ENCODE measurements at places on chromosomes 2 and 18.

GRCh38 chr2:20737505-20737904 is 70.6 kb downstream of the GDF7 start:
- no peak for DNase-seq

GRCh38 chr2:133599211-133599803 is 31.0 kb upstream of the NCKAP5 start:
- no peak for DNase-seq

GRCh38 chr2:119254601-119255080 is 31.0 kb downstream of the STEAP3 start:
- no peak for DNase-seq

GRCh38 chr2:29394981-29395350 is 279.8 kb downstream of the CLIP4 start:
- DNase-seq: no peak

DNA sequence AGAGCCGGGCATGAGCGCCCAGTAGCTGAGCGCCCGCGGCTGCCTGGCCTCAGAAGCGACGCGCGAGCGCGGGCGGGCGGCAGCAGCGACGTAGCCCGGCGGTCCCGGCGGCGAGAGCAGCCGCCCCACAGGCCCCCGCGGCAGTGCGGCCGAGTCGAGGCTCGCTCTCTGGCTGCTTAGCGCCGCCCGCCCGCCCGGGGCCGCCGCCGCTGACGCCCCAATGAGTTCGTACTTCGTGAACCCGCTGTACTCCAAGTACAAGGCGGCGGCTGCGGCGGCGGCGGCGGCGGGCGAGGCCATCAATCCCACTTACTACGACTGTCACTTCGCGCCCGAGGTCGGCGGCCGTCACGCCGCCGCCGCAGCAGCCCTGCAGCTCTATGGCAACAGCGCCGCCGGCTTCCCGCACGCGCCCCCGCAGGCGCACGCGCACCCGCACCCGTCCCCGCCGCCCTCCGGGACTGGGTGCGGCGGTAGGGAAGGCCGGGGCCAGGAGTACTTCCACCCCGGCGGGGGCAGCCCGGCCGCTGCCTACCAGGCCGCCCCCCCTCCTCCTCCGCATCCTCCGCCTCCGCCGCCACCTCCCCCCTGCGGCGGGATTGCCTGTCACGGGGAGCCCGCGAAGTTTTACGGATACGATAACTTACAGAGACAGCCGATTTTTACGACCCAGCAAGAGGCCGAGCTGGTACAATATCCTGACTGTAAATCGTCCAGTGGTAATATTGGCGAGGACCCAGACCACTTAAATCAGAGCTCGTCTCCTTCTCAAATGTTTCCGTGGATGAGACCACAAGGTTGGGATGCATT is 847 bp downstream of the HOXD8 start:
- DNase-seq: no peak

- DNase-seq: no peak
Measured at GRCh38 chr18:47870605-47871004, 59.9 kb downstream of the SMAD2 start.

GRCh38 chr18:12394428-12394827 is 13.3 kb upstream of the PRELID3A start:
- no peak for DNase-seq

- peak; percentile 60 for DNase-seq
Measured at GRCh38 chr18:50853863-50854271, 25.1 kb upstream of the ME2 start.

DNA sequence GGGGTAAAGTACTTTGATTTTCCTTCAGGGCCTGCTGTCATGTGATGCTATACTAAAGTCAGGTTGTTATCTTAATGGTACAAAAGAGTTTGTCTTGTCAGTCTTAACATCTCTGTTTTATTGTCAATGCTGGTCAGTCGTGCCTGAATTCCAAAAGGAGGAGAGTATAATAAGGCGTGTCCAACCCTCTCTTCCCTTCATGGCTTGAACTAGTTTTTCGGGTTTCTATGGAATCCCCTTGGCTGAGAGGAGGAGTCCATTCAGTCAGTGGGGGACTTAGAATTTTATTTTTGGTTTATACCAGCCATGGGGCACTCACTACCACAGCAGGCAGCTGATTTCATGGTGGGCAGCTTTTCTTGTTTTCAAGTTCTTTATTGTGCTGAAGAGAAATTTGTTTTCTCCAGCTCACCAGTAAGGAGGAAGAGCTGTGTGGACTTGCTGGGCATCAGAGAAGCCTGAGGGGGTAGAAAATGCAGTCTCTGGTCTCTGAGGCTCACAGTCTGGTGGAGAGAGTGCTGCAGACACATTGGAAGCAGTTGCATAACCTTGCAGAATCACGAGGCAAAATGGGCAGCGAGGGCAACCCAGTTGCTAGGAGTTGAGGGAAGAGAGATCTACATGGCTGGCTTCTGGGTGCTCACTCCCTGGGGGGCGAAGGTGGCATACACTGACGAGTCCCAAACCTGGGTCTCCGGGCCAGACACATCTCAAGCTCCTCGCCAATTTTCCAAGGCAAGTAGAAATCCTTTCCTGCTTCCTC is 193.1 kb downstream of the ZBTB7C start:
- no peak for DNase-seq

GRCh38 chr2:15561574-15562344 is 625 bp upstream of the NBAS start:
- no peak for DNase-seq

GRCh38 chr2:257842-258241 is 6.0 kb downstream of the SH3YL1 start:
- DNase-seq: no peak

- DNase-seq: no peak
Measured at GRCh38 chr2:226446406-226447001, 353.1 kb downstream of the IRS1 start.

DNA sequence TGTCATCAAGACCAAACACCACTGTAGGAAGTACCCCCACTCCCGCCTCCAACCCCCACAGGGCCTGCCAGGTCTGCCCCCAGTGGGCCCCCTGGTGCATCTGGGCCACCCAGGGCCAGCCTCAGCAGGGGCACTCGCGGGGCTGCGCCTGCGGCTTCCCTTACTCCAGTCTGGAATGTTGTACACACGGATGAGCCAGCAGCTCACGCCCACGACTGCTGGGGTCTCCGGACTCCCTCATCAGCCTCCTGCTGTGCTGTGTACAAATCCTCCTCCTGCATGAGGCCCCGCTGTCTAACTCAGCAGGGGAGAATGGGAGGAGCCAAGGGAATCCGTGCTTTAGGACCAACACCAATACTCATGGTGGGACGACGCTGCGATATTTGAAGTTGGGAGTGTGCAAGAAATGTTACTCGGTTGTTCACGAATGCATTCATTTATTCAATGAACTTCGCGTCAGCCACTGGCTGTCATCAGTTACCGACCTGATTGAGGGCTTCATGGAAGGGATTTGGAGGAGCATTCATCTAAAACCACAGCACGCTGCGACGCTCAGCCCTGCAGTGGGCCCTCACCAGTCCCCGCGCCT is 654 bp upstream of the ASB1 start:
- no peak for DNase-seq

DNA sequence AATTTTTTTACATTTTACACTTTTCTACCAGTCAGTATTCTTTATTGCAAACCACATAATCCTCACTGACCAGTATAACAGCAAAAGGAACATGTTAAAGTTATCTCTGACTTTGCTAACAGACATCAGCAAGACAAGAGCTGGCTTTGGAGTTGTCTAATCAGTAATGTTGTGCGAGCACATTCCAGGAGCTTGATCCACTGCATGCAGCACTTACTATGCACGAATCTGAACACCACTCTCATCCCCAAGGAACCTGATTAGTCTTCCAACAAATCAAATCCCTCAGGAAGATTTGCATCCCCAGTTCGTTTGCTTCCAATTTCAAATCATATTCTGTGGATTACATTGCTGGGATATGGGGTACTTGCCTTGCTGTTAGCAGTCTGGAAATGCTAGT is 269.3 kb upstream of the EPC2 start:
- DNase-seq: no peak

DNA sequence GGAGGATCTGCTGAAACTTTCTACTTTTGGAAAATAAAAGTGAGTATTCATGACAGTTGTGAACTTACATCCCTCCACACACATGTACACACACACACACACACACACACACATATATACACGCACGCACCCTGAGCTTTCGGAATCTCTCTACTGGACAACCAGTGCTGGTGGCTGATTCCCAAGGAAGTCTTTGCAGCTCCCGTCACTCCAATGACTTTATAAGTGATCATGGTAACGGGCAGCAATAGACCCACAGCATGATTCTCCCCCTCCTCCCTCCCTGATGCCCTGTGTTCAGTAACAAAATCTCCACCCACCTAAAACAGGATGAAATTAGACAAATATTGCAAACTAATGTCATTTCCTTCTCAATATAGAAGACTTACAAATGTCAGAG is 364.9 kb downstream of the IRS1 start:
- no peak for DNase-seq

GRCh38 chr2:236998236-236998635 is 87.5 kb upstream of the COPS8 start:
- no peak for DNase-seq

- no peak for DNase-seq
Measured at GRCh38 chr2:213249502-213249901, 34.8 kb upstream of the SPAG16 start.

DNA sequence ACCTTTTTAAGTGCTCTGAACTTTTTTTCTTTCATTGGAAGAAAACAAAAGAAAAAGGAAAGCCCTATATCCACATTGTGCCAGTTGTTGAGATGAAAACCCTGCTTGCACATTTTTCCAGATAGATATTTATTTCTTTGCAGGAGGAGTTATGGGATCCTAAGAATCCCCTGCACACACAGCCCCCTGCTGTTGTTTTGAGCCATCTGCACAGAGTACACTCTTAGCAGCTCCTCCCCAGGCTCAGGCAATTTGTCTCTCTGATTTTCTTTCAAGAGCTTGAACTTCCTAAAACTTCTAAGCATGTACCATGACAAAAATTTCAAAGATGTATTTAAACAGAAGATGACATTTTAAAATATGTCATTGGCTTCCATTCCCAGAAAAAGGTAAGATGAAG is 436.9 kb downstream of the METTL4 start:
- no peak for DNase-seq

- DNase-seq: no peak
Measured at GRCh38 chr18:44411976-44412375, 268.7 kb upstream of the SETBP1 start.

GRCh38 chr2:239943991-239944631 is 81.0 kb downstream of the NDUFA10 start:
- no peak for DNase-seq

- DNase-seq: no peak
Measured at GRCh38 chr2:38099099-38100028, 23.4 kb upstream of the CYP1B1 start.

GRCh38 chr2:159694500-159695040 is 17.7 kb upstream of the MARCHF7 start:
- DNase-seq: no peak

- no peak for DNase-seq
Measured at GRCh38 chr2:234339501-234339900, 157.4 kb downstream of the ARL4C start.

DNA sequence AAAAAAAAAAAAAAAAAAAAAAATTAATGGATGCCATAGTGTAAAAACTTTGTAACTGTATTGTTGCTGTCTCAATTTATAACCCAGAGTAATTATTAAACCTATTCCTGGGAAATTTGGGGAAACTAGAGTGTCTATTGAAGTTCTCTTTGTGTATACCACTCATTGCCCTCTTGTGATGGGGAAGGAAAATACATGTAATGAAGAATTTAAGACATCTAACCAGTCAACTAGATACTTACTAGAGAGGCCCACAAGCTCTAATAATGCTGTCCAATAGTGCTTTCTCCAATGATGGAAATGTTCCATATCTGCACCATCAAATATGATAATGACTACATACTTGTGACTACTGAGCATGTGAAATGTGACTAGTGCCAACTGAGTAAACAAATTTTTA is 168.5 kb upstream of the SLC39A10 start:
- no peak for DNase-seq

DNA sequence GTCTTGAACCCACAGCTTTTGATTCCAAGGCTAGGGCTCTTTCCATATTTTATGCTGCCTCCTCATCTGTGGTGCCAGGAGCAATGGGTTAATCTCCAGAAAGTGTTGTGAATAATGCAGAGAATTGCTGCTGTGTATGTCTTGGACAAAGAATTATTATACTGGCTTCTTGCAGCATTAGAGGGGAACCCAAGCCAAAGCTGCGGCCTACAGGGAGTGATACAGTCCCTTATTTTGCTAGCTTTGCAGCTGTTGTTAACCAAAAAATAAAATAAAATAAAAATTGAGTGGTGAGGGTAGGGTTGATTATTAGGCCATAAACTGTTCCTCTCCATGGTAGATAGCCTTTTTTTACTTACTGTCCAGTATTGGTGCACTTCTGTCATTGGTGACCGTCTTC is 16.7 kb downstream of the WIPF1 start:
- DNase-seq: no peak

GRCh38 chr18:63545000-63545399 is 2.8 kb downstream of the SERPINB12 start:
- no peak for DNase-seq

GRCh38 chr2:85277416-85278158 is 50.2 kb downstream of the TGOLN2 start:
- DNase-seq: no peak

DNA sequence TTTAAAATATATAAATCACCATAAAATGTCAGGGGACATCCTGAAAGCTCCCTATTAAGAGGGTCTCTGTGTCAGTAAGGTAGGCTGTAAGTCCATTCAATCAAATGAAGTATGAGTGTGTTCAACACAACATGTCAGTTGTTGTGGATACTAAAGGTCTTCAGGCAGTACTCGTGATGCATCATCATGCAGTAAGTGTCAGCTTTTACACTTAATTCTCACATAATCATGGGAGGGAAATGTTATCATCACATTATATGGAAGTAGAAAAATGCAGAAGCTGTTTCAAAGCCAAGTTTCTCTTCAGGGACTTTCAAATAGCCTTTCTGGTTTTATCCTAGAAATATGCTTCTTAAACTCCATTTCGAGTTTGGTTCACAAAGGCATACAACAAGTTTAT is 477.1 kb upstream of the ID2 start:
- DNase-seq: no peak

- no peak for DNase-seq
Measured at GRCh38 chr2:63514781-63515180, 73.5 kb downstream of the WDPCP start.

DNA sequence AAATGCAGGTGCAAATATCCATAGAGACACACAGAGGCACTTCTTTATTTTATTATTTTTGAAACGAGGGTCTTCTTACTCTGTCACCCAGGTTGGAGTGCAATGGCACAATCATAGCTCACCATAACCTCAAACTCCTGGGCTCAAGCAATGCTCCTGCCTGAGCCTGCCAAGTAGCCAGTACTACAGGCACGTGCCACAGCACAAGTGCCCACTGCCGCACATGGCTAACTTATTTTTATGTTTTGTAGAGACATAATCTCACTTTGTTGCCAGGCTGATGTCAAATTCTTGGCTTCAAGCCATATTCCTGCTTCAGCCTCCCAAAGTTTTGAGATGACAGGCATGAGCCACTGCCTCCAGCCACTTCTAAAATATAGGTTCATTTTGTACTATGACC is 537.6 kb downstream of the THSD7B start:
- no peak for DNase-seq

GRCh38 chr18:47756364-47757016 is 174.0 kb downstream of the SMAD2 start:
- no peak for DNase-seq

Data from epithelial cell of prostate (primary cell).